Dermis blood vessel endothelial cell (primary cell): ENCODE measurements at places on chromosomes 4 and X.

- no peak for DNase-seq
These were observed 1937.8 kb downstream of the PCDH7 start for GRCh38 chr4:32658019-32658418.

DNA sequence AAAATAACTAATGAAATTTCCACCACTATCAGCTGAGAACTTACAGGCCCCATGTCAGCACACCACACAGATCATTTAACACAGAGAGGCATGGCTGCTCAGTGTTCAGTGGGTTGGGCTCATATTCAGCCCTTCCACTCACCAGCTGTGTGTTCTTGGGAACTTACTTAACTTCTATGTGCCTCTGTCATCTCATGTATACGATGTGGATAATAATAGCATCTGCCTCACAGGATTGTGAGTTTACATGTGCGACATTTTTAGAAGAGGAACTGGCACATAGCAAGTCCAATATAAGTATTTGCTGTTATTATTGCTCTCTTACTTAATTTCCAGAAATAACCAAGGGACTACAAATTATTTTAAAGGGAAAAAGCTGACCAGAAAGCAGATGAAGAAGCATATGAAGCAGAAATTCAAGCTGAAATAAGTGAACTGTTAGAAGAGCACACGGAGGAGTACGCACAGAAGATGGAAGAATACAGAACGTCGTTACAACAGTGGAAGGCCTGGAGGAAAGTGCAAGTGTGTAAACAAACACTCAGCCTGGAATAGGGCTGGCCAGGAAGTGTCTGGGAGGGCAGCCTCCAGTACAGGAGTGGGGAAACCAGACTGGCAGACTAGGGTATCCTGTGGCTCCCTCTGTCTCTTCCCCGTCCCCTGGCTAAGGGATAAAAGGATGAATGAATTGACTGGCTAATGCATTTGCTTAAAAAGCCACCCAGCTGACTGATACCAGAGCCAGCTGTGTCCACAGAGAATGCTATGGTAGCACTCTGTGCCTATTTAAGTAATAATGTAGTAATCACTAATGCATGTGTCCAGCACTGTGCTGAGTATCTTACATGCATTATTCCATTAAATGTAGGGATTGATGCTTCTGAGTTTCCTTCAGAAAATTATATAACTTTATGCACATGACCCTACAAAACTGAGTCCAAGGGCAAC, 67.1 kb downstream of the CC2D2A start:
- no peak for DNase-seq

DNA sequence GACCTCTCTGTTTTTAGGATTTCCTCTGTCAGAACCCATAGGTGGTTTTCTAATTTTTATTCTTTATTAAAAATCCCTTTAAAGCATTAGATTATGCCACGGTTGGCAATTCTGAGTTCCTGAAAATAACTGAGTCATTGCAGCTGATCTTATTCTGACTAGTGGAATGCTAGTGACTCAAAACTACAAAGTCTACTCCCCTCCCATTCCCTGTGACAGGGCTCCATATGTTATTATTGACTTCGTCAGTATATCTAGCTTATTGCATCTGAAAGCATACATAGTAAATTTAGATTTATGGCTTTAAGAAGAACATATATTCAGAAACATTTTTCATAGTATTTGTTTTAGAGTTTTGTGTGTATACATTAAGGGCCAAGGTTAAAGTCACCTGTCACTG, 38.5 kb downstream of the HERC3 start:
- peak; percentile 49 for DNase-seq

GRCh38 chrX:148337873-148338272, 162.5 kb upstream of the AFF2 start:
- DNase-seq = no peak

DNA sequence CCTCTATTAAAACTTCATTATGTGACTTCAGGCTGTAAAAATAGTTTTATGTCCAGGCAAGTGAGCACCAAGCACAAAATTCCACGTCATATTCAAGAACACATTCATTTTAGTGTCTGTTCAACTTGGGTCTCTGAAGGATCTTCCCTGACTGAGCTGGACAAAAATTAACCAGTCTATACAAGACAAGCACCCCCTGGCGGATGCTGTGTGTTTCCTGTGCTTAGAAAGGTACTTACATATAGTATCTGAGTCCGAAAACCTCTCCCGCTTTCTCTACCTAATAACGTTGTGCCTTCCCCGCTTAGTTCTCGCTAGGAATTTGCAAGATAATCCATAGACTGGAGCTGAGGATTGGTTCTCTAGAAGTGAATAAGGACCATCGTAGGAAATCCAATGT, 2214.5 kb upstream of the TENM3 start:
- no peak for DNase-seq

DNA sequence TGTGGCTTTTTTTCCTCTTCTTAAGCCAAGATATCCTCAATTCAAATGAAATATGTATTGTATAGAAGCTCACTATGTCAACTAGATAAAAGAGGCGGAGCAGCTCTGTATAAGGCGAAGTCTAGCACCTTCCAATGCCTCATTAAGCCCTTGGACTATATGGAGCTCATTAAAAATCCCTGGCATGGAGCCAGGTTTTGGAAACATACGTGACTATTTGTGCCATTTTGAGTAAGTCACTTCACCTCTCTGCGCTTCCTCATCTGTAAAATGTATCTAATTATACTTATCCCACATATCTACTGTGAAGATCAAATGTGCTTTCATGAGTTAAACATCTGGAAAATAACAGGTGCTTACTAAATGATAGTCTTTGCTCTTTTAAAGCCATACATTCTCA, 57.2 kb downstream of the YIPF6 start:
- no peak for DNase-seq

- DNase-seq = no peak
These were observed 2.7 kb downstream of the ZNF330 start for GRCh38 chr4:141223418-141223817.

- DNase-seq = no peak
These were observed 25.5 kb downstream of the PALLD start for GRCh38 chr4:168522356-168522755.

DNA sequence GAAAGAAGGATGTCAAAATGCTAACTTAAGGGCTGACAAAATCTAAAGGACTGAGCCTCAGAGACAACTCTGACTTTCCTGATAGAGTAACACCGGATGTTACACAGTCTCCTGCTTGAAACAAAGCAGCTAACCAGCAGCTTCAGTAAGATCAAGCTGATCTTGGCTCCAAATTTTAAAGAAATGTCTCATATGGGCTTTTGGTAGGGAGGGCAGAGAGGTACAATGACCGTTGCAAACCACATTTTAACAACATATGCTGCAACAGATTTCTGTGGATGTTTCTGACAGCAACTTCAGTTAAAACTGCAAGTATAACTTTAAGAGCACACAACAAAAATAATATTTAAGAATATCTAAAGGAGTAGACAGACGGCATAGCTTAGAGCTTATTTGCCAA, 9.1 kb downstream of the RPGR start:
- no peak for DNase-seq

DNA sequence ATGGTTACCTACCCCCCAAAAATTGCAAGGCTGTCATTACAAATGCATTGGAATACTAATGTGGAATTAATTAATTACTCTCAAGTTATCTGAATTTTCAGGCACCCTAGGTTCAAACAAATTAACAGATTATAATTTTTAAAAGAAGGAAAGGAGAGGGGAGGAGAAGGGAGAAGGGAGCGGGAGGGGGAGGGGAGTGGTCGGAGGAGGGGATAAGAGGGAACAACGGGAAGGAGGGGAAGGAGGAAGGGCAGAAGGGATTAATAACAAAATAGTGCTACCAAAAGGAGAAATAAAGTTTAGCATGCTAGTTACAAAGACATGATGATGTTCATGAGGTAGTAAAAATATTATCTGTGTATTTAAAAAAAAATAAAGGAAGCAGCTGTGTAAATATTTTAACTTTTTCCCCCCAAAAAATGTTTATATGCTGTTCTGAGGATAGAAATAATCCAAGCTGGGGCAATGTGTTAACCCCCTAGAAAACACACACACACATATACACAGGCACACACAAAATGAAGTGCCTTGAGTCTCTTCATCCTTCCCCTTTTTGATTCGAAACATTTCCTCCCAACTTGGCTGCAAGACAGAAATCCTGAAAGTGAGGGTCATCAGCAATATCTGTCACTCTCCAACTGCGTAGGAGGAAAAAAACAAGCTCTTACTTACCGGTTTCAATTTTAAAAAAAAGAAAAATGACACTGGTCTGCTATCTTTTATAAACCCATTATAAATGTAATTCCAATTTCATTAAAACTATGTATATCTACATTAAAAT, 58.8 kb downstream of the PPP3CA start:
- peak; percentile 49 for DNase-seq

- no peak for DNase-seq
These were observed 128.4 kb upstream of the AP1S2 start for GRCh38 chrX:15983034-15983433.

DNA sequence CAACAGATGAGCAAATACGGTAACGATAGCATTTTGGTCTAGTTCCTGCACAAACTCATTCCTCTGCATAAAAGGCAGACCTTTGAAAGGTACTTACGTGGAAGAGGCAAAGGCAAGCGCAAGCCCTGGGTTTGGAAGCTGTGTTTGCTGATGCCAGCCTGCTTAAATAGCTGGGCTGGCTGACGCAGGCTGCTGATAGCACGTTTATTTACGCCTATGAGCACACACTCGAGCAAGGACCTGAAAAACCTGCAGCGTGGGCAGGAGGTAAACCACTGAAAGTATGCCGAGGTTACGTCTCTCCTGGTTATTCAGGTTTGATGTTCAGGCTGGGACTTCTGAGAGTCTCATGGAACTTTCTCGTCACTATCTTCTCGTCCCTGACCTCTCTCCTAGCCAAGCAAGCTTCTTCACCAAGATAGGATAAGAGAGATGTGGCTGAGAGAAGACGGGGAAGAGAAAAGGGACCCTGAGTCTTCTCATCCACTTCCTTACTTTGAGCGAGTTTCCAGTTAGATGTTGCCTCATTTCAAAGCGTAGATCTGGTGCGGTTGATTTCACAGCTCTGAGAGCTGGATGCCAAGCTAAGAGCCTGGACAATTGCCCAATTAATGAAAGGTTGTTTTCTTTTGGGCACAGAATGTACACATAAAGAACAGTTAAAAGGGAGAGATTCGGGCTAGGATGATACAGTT, at the start of gene HOPX:
HOPX (minus strand) TSS at position 139 of the 695 bp plus-strand sequence. CDS start 23,480 bp downstream, outside the sequence.
- no peak for DNase-seq

DNA sequence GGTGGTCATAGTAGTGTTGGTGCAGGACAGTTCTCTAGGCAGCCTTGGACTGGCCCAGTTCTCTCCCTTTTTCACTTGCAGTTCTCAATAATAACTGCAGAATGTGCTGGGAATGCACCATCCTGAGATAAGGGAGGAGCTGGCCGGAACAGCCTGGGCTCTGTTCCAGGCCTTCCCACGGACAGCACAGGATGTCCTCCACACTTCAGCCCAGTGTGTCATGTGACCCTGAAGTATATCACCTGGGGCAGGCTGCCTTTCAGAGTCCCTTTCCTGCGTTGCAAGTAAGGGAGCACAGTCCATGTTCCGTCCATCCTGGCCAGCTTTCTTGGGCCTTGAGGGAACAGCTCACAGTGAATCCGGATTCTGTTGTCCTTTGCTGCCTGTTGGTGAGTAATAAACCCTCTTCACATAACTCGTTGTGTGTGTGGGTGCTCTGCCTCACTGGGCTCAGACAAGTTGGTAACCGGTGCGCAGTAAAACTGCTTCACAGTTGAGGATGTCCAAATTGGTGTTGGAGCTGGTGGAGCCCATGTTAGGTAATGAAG, 32.3 kb upstream of the BBS12 start:
- DNase-seq = peak; percentile 58

DNA sequence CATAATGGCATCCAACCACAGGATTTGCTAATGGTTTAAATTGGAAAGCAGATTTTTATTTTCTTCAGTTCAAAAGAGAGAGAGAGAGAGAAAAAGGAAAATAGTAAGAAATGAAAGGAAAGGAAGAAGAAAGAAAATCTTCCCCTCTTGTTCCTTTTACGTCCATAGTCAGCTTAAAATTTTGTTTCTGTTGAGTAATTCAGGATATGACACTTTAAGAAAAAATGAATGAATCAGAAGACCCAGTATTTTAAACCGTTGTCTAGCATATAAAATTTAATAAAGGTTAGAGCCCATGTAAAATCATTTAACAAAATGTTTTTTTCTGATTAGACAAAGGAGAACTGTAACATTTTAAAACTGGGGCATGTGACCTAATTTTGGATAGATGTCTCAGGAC, 391.8 kb upstream of the EPHA5 start:
- DNase-seq = no peak

- DNase-seq = no peak
These were observed 18.7 kb downstream of the CORIN start for GRCh38 chr4:47819178-47819577.

GRCh38 chr4:169040559-169041261, 30.7 kb upstream of the CBR4 start:
- no peak for DNase-seq

DNA sequence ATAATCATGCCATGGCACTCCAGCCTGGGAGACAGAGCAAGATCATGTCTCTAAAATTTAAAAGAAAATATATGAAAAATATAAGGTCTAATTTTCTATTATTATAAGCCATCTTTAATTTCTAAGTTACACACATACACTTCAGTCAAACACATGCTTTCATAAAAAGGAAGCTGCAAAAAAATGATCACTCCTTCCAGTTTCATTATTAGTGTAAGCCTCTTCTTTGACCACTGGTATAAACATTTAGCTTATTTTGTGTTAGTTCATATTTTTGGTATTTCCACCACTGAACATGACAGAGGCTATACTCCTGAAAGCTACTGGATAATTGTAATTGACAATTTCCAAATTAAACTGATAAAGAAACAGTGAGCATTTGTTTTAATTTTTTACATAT, 163.3 kb upstream of the USP38 start:
- DNase-seq = no peak

- DNase-seq = peak; percentile 44
These were observed 339.7 kb upstream of the PCDH7 start for GRCh38 chr4:30380404-30380998.

- no peak for DNase-seq
These were observed 69.2 kb downstream of the PRDM5 start for GRCh38 chr4:120853161-120853935.

- DNase-seq = no peak
These were observed 419.4 kb downstream of the EPHA5 start for GRCh38 chr4:65250916-65251315.
